ENCODE measurements at places on chromosomes 2 and 18. TPM values are rescaled to one million over a fixed set of nuclear protein-coding genes. Genes with fewer than 3 reads are reported as not detected.

GRCh38 chr2:161273038-161273760 is 35.0 kb upstream of the PSMD14 start:
- DNase-seq = peak; percentile 69
- no peaks in the 10 kb centered on the region for H3K4me1 ChIP-seq
- no peaks in the 10 kb centered on the region for H3K36me3 ChIP-seq
- no peak overlapping the region for H3K4me3 ChIP-seq
- no peaks in the 10 kb centered on the region for H3K27me3 ChIP-seq

DNA sequence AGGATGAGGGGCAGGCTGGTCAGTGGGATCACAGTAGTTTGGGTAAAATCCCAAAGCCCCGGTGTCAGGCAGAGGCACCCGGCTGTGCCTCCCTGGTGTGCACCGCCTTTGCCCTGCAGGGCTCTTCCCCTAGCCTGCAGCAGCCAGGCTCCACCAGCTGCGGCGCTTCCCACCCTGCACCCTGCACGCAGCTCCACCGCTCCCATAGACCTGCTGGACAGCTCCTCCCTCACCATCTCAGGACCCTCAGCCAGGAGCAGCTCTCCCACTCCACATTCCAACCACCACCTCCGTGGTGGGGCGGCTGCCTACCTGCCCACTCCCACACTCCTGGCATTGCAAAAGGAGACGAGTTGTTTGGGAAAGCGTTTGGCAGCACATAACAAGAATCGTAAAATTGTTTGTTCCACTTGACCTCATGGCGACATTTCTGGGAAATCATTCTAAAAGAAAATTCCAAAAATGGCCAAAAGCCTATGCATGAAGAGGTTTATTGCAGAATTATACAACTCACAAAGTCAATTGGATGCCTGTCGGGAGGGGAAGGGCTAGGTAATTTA is 287.4 kb upstream of the HDAC4 start:
- H3K27ac ChIP-seq = no peak overlapping the region
- peaks cover 46% of the 10 kb centered on the region for H3K27me3 ChIP-seq
- no peaks in the 10 kb centered on the region for H3K4me1 ChIP-seq
- no peak overlapping the region for H3K4me3 ChIP-seq
- no peak for DNase-seq

- H3K27ac ChIP-seq = no peak overlapping the region
- H3K4me1 ChIP-seq = no peaks in the 10 kb centered on the region
- peaks cover 10% of the 10 kb centered on the region for H3K27me3 ChIP-seq
Measured at GRCh38 chr2:37361994-37362698, 17.7 kb downstream of the QPCT start.

DNA sequence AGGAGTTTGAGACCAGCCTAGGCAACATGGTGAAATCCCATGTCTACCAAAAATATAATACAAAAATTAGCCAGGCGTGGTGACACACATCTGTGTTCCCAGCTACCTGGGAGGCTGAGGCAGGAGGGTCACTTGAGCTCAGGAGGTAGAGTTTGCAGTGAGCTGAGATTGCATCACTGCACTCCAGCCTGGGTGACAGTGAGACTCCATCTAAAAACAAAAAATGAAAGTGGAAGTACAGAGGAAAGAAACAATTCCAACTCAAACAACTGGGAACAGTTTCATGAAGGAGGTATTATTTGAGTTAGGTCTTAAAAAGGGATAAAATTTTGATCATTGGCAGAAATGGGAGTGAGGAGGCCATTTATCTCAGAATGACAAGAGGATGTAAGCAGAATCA is 6.3 kb upstream of the RAB1A start:
- no peaks in the 10 kb centered on the region for H3K4me1 ChIP-seq
- no peak for DNase-seq
- H3K27ac ChIP-seq = no peak overlapping the region
- no peaks in the 10 kb centered on the region for H3K27me3 ChIP-seq
- no peak overlapping the region for H3K4me3 ChIP-seq

GRCh38 chr2:226979004-226979403 is 143.2 kb downstream of the RHBDD1 start:
- no peak for DNase-seq
- no peaks in the 10 kb centered on the region for H3K36me3 ChIP-seq
- H3K4me3 ChIP-seq = no peak overlapping the region
- H3K4me1 ChIP-seq = peaks cover 60% of the 10 kb centered on the region

DNA sequence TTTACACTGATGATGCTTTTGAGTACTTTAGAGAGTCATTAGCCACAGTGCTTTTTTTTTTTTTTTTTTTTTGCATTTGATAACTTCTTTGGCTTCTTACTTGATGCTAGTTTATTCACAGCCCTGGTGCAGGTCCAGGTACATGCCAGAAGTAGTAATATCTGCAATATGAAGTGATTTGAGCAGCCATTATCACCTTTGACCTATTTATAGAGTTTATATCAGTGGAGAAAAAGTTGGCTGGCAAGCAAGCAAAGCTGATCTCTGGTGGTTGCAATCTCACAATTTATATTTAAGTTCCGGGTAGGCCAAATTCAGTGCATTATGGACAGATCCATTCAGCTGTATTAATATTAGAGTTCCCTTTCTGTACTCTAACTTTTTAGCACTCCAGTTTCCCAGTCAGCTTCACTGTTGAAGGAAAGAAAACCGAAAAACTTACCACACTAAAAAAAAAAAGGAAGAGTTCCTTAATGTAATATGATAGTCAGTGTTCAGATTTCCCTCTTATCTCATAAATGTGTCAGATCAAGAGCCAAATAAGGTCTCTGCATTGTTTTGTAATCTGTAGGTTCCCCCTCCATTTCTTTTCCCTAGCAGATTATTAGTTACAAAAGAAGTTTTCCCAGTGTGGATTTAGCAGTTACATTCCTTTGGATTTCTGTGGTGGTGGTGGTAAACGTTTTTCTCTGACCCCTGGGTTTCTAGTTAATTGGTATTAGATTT is 78.6 kb downstream of the HAUS1 start:
- H3K27ac ChIP-seq = no peak overlapping the region
- H3K4me3 ChIP-seq = no peak overlapping the region
- H3K36me3 ChIP-seq = no peaks in the 10 kb centered on the region
- H3K27me3 ChIP-seq = no peaks in the 10 kb centered on the region

GRCh38 chr18:25289001-25289631 is 62.9 kb downstream of the ZNF521 start:
- H3K4me3 ChIP-seq = no peak overlapping the region
- no peak overlapping the region for H3K27ac ChIP-seq
- no peak for DNase-seq
- no peaks in the 10 kb centered on the region for H3K4me1 ChIP-seq

- H3K4me1 ChIP-seq = no peaks in the 10 kb centered on the region
- no peak for DNase-seq
- no peaks in the 10 kb centered on the region for H3K27me3 ChIP-seq
- H3K36me3 ChIP-seq = no peaks in the 10 kb centered on the region
- H3K4me3 ChIP-seq = no peak overlapping the region
Measured at GRCh38 chr2:145874466-145874865, 1354.5 kb upstream of the ZEB2 start.

DNA sequence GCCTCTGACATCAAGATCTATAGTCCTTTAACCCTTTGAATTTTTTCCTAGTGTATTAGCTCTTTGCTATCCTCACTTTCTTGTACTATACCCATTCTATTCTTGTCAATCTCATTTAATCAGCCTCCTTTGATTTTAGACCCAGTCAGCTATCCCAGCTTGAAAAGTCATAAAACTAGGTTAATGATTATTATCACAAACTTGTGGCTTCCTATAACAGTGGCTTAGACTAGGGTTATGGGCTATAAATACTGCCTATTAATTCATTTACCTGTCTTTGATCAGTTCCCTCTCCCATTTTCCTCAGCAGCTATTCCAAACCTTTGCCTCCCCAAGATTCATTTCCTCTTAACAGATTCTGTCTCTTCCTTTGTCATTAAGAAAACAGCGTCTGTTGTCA is 174.8 kb downstream of the UBR3 start:
- no peaks in the 10 kb centered on the region for H3K4me1 ChIP-seq
- H3K36me3 ChIP-seq = 0 out of 2 replicates have a peak, but pooled peaks cover 6% of the 10 kb centered on the region
- no peak overlapping the region for H3K27ac ChIP-seq
- no peak overlapping the region for H3K4me3 ChIP-seq

DNA sequence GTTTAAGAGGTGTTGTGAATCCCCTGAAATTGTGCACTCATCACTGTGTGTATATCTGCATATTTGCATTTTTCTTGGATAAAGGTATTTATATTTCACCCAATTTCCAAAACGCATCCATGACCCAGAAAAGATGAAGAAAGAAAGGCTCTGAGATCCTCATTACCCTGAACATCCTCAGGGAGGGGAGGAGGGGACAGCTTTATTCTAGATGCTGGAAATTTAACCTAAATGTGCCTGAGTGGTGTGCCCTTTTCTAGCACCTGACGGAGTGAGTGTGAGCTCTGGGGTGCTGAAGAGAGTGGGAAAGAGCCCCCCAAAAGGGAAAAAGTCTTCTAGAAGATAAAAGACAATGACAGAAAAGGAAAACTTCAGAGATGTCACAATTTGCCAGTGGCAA is 20.8 kb downstream of the CNTNAP5 start:
- no peak for DNase-seq
- no peaks in the 10 kb centered on the region for H3K36me3 ChIP-seq
- H3K27me3 ChIP-seq = no peaks in the 10 kb centered on the region
- H3K4me3 ChIP-seq = no peak overlapping the region

GRCh38 chr18:24560511-24560981 is 100.1 kb downstream of the HRH4 start:
- H3K27ac ChIP-seq = no peak overlapping the region
- peaks cover 10% of the 10 kb centered on the region for H3K4me1 ChIP-seq
- peak; percentile 7 for DNase-seq
- no peak overlapping the region for H3K4me3 ChIP-seq

- no peak overlapping the region for H3K4me3 ChIP-seq
- no peaks in the 10 kb centered on the region for H3K27me3 ChIP-seq
- no peak overlapping the region for H3K27ac ChIP-seq
- DNase-seq = no peak
- H3K4me1 ChIP-seq = no peaks in the 10 kb centered on the region
Measured at GRCh38 chr2:173458991-173459780, 104.5 kb downstream of the CDCA7 start.

DNA sequence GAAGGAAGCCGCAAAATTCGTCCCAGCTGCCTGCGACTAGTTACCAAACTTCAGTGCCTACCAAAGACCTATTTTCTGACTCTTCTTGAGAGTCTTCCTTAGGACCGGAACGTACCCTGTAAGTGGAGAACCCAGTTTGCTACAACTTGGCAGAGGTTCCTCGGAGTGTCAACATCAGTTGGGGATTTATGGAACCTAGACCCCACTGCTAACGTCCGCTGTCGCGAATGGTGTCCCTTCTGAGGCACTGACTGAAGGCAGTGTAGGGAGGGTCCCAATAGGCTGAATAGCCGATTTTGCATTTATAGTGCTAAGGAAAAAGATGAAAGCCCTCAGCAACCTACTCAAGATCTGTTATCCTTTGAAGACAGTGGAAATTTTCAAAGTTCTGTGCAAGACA is 568 bp upstream of the STK17B start:
- no peak for DNase-seq
- H3K27me3 ChIP-seq = 0 out of 2 replicates have a peak, but pooled peaks cover 5% of the 10 kb centered on the region
- H3K36me3 ChIP-seq = no peaks in the 10 kb centered on the region
- no peak overlapping the region for H3K27ac ChIP-seq
- H3K4me3 ChIP-seq = peak overlapping the region; percentile 34

- H3K27me3 ChIP-seq = no peaks in the 10 kb centered on the region
- H3K36me3 ChIP-seq = no peaks in the 10 kb centered on the region
- no peak overlapping the region for H3K27ac ChIP-seq
- no peak for DNase-seq
- H3K4me1 ChIP-seq = no peaks in the 10 kb centered on the region
Measured at GRCh38 chr18:39599251-39599650, 2033.7 kb upstream of the CELF4 start.

GRCh38 chr2:47504174-47504810 is 101.3 kb downstream of the MSH2 start:
- no peaks in the 10 kb centered on the region for H3K4me1 ChIP-seq
- no peaks in the 10 kb centered on the region for H3K27me3 ChIP-seq
- no peak overlapping the region for H3K4me3 ChIP-seq
- DNase-seq = no peak

GRCh38 chr2:69628325-69629021 is 15.1 kb downstream of the AAK1 start:
- no peak overlapping the region for H3K27ac ChIP-seq
- DNase-seq = no peak
- no peak overlapping the region for H3K4me3 ChIP-seq
- no peaks in the 10 kb centered on the region for H3K36me3 ChIP-seq

- H3K4me1 ChIP-seq = peaks cover 8% of the 10 kb centered on the region
- no peak for DNase-seq
- no peak overlapping the region for H3K27ac ChIP-seq
- H3K4me3 ChIP-seq = no peak overlapping the region
- H3K36me3 ChIP-seq = no peaks in the 10 kb centered on the region
- H3K27me3 ChIP-seq = 0 out of 2 replicates have a peak, but pooled peaks cover 5% of the 10 kb centered on the region
Measured at GRCh38 chr2:109242654-109243331, 113.8 kb downstream of the SH3RF3 start.

GRCh38 chr2:15334644-15335326 is 226.3 kb downstream of the NBAS start:
- no peak overlapping the region for H3K4me3 ChIP-seq
- H3K27me3 ChIP-seq = no peaks in the 10 kb centered on the region
- H3K27ac ChIP-seq = no peak overlapping the region
- H3K4me1 ChIP-seq = peaks cover 7% of the 10 kb centered on the region
- no peak for DNase-seq

Gene ALPP
- total RNA-seq = 0.34 TPM

Gene KCTD18
- total RNA-seq = 12.8 TPM

Gene RFTN2
- not detected for total RNA-seq

Gene ABCG5
- total RNA-seq = not detected

Gene C2orf72
- total RNA-seq = 3.7 TPM

Gene SERPINB12
- not detected for total RNA-seq

All from HCT116 (cell line).